ENCODE measurements at places on chromosomes 7 and 10.

DNA sequence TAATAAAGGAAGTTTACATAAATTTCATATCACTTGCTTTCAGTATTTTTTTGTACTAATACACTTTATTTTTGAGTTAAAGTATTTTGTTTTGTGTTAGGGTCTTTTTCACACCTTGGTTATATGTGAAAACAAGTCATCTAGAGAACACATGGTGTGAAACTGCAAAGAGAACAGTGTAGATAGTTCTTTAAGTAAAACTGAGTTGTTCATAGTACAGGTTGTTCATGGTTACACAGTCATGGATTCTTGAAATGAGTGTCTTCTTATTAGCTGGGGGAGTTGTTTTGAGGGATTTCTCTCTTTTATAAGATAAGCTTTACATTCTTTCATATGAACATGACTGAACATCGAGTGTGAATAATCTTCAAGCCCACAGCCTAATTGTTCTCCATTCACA, 244.2 kb downstream of the THSD7A start:
- no peak for DNase-seq

DNA sequence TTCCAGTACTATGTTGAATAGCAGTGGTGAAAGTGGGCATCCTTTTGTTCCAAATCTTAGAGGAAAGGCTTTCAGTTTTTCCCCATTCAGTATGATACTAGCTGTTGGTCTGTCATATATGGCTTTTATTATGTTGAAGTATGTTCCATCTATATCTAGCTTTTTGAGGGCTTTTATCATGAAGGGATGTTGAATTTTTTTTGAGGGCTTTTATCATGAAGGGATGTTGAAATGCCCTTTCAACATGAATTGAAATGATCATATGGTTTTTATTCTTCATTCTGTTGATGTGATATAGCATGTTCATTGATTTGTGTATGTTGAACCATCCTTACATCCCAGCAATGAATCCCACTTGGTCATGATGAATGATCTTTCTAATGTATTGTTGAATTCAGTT, 75.3 kb downstream of the KIF20B start:
- DNase-seq = no peak

DNA sequence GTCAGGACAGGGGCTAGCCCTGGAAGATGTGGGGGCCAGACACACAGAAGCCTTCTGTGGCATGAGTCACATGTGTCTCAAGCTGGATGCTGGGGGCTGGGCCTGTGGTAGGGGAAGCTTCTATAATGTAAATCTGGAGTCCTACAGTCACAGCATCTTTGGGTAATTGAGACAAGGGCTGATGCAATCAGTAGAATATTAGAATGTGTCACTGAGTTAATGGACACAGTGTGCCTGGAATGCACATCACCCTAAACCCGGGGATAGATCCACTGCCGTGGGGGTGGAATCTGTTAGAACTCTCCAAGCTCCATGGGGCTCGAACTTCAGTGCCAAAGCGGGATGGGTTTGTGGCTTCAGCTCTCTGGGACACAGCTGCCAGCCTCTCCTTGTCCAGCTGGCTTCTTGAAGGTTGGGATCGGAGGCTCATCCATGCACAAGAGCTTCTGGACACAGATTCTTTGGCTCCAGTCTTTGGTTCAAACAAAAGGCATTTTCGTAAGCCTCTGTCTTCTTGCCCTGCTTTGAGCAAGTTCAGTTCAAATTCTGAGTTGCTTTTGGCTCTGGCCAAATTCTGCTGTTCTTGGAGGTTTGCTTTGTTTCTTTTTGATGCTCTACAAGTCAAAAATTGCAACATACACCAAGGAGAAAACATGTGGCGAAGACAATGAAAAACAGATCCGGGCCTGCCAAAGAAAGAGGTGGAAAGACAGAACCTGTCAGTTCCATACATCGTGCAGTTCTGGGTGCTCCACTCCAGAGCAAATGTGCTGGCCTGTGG, 194.8 kb upstream of the ZNF32 start:
- DNase-seq = no peak

DNA sequence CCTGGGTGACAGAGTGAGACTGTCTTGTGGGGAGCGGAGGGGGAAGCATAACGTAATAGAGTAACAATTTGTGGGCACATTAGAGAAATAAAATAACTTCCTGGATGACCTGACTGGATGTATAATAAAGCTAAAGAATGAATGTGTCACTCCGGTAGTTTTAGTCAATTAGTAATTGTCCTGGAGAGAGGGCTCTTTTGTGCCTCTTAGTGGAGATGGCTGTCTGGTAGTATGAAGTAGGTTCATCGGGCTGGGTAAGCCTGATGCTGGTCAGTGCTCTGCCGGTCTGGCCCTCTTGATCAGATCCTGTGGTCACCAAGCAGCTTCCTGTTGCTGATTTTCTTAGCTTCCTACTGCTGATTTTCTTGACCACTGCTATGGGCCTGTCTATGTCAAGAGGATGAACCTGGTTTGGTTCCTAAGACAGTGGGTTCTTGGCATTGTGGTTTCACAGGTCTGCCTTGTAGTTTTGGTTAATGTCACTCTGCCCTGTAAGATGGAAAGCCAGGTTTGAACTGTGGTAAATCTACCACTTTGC, 34.1 kb downstream of the ZRANB1 start:
- no peak for DNase-seq

GRCh38 chr7:93442478-93443224, 131.9 kb downstream of the CALCR start:
- DNase-seq = peak; percentile 34

GRCh38 chr10:29078919-29079318, 210.0 kb upstream of the LYZL1 start:
- DNase-seq = no peak

DNA sequence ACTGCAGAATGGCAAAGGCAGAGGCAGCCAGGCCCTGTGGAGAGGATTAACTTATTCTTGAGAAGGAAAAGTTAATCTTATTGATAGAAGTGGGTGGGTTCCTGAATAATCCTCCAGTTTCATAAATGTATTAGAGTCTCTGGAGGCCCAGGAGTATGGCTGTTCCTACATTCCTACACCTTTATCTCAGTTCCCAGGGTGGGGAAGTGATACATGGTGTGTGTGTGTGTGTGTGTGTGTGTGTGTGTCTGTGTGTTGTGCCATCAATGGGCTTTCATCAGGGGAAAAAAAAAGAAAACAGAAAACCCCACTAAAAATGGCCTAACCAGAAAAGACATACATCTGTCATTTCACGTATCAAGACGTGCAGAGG, 22.0 kb upstream of the GSDME start:
- no peak for DNase-seq

Measured in HCT116 (cell line).